Activated T-helper 1 cell treated with anti-CD3 and anti-CD28 coated beads, Interleukin-12 subunit alpha, Interleukin-12 subunit beta, Interleukin-2, Interleukin-4 antibody, amounts not matched to agents 30 ng/mL and 10 ng/mL and 1 ng/mL, durations not matched to agents 14 hours and 24 hours and 36 hours (primary cell): ENCODE measurements at places on chromosomes 12 and 14. TPM values are rescaled to one million over a fixed set of nuclear protein-coding genes. Genes with fewer than 3 reads are reported as not detected.

ACSM4 gene
- total RNA-seq, result not detected in 2 replicates

MYH6 gene
- total RNA-seq, result 0.52 and 0.59 TPM in 2 replicates

PCED1B gene
- 50.8 and 55.5 TPM in 2 replicates for total RNA-seq

OR6C2 gene
- not detected in 2 replicates for total RNA-seq

TAS2R8 gene
- not detected in 2 replicates for total RNA-seq

SPATS2 gene
- 11.6 and 12.0 TPM in 2 replicates for total RNA-seq

TCL1B gene
- total RNA-seq, result not detected in 2 replicates

GRCh38 chr12:131944601-131945251 lies 5.0 kb upstream of the EP400 start:
- DNase-seq, result no peak

GRCh38 chr12:77013091-77013490 lies 52.3 kb downstream of the E2F7 start:
- DNase-seq, result no peak

DNA sequence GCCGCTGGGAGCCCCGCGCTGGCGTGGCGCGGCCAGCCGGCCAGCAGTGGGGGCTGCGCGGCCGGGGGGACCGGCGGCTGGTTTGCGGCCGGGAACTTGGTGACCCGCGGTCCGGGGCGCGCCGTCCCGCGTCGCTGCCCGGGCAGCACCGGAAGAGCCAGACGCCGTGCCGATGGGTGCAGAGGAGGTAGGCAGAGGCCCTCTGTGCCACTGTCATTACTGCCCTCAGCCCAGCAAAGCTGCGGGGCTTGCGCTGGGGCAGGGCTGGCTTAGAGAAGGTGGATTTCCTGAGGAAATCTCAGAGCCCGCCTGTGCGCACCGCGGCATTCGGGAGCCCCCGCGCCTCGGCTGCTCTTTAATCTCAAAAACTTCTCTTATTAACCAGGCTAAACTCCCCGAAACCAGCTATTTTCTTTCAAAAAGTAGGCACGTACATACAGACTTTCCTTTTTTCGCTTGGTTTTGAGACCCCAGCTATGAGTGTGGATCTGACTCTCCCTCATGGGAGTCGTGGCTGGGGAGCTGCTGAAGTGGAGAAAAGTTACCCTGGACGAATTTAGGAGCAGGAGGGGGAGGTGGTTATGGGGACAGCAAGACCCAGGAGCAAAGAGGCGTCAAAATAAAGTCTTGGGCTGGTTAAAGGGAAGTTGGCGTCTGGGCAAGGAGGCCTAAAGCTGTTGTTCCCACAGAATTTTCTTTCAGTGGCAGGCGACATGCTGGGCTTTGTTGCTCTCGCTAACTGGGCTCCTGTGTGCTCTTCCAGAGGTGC lies 802 bp downstream of the SUSD6 start:
- no peak for DNase-seq

DNA sequence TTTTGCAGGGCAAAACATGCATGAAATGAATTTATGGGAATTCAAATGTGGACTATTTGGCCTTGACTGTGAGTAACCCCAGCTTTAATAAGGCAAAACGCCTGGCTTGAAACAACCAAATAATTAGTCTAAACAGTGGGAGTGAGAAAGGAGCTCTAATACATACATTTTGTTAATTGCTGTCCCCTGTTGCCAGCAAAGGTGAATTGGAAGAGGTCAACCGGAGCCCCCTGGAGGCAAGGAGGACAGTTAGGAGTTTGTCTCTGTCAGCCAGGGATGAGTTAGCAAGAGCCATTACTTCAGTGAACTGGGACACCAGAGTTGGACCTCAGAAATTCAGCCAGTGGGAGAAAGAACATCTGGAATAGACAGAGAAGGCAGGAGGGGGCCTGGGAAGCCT lies 17.4 kb downstream of the KRT76 start:
- no peak for DNase-seq

DNA sequence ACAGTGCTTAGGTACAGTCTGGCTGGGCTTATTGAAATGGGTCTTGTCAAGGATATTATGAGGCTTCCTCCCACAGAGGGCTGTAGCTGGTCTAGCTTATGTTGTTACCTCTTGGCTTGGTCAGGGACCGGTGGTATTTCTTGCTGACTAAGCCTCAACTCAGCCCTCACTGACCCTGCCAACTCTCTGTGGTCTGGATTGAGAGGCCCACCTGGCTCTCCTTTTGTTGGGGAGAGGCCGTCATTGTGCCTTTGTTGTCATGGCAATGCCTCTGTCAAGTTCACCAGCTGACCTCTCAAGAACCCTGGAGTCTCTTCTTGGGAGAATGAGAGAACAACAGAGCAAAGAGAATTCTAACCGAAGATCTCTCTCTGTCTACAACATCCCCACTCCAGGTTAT lies 245.6 kb upstream of the NPAS3 start:
- DNase-seq, result no peak

GRCh38 chr12:58564721-58565120 lies 355.6 kb downstream of the LRIG3 start:
- DNase-seq, result no peak

DNA sequence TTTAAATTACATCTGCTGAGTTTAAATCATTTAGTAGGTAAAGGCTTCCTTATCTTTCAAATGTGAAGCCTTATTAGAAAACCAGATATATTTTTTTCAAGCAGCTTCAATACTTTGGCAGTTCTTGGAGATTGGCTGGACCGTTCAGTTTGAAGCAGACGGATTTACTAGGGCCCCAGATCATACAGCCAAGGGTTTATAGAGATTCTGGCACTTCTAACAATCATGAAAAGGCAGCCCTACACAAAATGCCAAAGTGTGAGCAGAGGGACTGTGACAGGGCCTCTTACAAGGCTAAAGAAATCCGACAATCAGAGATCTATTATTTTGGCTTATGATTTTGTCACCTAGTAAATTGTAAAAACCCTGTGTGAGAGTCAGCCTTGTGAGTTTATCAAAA lies 162.8 kb upstream of the SLC38A2 start:
- no peak for DNase-seq

DNA sequence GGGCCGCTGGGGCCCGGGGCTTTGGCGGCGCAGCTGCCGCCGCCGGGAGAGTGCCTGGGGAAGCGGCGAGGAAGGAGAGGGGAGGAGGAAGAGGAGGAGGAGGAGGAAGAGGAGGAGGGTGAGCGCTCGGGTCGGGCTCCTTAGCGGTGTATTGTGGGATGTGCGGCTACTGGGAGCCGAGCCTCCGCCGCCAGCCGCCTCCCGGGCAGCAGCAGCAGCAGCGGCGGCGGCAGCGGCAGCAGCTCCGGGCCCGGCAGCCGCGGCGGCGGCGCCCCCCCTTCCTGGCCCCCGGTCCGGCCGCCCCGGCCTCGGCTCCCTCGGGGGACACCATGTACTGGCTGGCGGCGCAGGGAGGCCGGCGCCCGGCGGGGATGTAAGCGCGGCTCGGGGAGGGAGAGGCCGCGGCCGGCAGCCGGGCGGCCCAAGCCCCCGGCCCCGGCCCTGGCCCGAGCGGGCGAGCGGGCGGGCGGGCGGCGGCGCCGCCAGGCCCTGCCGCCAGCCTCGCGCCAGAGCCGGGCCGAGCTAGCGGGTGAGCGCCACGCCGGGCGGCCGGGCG lies at the start of gene SETD1B:
Gene SETD1B (plus strand): TSS at position 149 of the 556 bp plus-strand sequence. CDS start 729 bp downstream, outside the sequence.
- DNase-seq, result peak; percentile 41

GRCh38 chr12:117572755-117573154 lies 211.3 kb upstream of the NOS1 start:
- DNase-seq, result no peak

- no peak for DNase-seq
These were observed 164.8 kb downstream of the ATP23 start for GRCh38 chr12:58106195-58106594.

DNA sequence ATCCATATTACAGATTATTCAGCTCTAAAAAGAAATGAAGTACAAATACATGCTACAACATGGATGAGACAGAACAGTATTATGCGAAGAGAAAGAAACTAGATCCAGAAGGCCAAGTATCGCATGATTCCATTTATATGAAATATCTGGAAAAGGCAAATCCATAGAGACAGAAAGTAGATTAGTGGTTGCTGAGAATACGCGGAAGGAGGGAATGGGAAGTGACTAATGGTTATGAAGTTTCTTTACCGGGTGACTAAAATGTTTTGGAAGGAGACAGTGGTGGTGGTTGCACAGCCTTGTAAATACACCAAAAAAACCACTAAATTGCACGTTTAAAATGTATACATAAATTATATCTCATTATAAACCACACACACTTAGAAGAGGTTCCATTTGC lies 12.5 kb downstream of the PRDM4 start:
- no peak for DNase-seq

DNA sequence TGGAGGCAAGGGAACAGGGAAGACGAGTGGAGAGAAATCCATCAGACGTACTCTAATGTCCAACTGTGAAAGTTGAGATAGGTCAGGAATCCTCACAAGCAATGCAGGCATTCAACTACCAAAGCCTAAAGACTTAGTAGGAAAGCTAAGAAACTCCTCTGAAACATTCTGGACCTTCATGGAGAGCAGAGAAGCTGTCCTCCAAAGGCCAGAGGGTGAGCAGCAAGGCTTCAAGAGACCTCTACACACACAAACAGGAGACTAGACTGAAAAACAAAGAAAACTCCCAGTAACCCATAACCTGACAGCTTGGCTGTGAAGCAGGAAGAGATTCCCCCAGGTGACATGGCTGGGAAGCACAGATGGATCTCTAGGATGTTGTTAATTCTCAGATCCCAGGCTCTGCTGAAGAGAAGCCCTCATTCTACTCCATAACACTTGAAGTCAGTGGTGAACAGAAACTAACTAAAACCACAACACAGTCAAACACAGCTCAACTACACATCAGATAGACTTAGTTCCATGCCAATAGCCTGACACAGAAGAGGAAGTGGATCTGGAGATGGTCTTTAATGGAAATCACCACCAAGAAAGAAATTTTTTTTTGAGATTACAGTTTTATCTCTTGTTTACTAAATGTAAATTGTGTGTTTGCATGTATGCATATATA lies 23.2 kb upstream of the LYZ start:
- no peak for DNase-seq

GRCh38 chr12:70449074-70449752 lies 83.1 kb downstream of the KCNMB4 start:
- no peak for DNase-seq

- DNase-seq, result no peak
These were observed 322.1 kb downstream of the CCDC91 start for GRCh38 chr12:28512406-28512805.

- no peak for DNase-seq
These were observed 221.6 kb downstream of the C12orf75 start for GRCh38 chr12:105552056-105552455.

GRCh38 chr12:42987216-42987650 lies 397.7 kb upstream of the PRICKLE1 start:
- no peak for DNase-seq

DNA sequence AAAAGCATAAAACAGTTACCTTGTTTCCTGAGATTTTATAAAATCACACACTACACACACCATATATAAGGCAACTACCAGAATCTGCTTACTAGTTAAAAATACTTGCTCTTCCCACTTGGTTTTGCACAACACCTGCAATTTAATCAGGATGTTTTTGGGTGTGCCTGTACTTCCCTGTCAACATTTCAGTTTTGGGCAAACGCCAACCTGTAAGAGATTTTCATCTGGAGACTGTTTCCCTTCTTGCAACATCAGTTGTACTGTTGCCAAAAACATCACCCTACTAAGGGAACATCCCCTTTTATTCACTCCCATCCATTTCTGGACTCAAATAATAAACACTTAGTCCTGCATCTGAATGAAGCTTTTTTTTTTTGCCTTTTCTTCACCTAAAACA lies 172.3 kb downstream of the DUSP6 start:
- DNase-seq, result no peak

DNA sequence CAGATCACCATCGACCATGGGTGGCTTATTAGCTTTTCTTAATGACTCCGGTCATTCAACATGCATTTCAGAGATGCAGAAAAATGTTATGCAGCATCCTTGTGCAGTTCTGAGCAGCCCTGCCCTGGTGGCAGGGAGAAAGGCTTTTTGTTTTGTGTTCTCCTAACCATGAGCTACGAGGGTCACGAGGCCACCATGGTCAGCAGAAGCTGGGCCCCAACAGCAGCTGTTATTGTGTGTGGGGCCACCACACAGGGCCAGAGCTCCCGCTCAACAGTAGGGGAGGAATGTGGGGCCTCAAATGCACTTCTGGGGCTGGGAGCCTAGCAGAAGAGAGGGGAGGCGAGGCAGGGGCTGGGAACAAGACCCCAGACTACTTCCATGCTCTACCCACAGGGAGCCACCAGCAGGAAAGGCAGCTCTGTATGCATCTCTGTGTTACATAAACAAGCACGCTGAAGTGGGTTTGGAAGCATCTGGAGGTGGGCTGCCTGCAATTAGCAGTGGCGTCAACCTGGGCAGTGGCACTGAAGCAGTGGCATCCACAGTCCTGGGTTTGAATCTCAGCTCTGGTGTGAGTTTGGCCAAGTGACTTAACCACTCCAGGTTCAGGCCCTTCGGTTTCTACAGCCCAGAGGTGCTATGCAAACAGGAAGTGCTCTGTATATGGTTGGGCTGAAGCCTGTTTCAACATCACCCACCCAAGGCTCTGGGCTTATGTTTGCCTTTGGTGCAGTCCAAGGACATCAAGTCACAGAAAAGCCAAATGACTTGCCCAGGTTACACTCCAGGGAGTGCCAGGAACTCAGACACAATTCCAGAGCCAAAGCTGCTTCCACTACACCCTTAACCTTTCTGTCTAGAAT lies 16.3 kb downstream of the GLTP start:
- DNase-seq, result no peak

DNA sequence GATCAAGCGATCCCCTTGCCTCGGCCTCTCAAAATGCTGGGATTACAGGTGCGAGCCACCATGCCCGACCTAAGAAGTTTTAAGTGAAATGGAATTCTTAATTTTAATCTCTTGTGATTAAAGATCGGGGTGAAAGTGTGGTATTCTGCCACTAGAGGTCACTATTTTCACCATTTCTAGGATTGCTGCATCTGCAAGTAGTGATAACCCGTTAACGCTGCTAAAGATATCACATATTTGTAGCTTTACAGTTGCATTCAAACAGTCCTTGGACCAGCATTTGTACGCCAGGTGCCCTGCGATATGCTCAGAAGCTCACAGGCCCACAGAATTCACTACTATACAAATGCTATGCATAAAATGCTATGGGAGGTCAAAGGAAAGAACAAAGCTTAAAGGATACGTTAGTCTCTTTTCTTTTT lies 19.3 kb downstream of the CCDC62 start:
- DNase-seq, result no peak

GRCh38 chr12:47078086-47078395 lies 1.4 kb upstream of the PCED1B start:
- DNase-seq, result no peak

- DNase-seq, result no peak
These were observed 68.1 kb upstream of the TSPAN11 start for GRCh38 chr12:30858471-30858870.

GRCh38 chr14:33432407-33433023 lies 493.8 kb downstream of the NPAS3 start:
- DNase-seq, result no peak

DNA sequence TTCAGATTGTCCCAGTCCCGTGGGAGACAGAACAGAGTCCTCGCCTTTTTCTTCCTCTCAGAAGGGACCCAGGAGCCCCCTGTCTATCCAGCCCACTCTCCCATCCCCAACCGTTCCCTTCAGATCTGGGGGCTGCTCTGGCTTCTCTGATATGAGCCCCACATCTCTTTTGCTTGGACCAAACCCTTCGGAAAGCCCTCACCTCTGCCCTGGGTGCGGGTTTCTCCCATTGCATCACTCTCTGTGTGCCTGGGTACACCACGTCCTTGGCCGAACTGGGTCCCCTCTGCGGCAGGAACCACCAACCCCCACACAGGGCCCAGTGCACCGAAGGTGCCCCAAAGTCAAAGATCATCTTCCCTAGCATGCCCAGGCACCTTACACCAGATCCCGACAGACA lies 87.8 kb downstream of the DICER1 start:
- DNase-seq, result no peak
